ENCODE measurements at places on chromosomes 6 and 20.

GRCh38 chr6:98416027-98416426 lies 418.3 kb upstream of the POU3F2 start:
- DNase-seq, result no peak

GRCh38 chr6:123638865-123639264 lies 2.1 kb upstream of the TRDN start:
- no peak for DNase-seq

GRCh38 chr6:122953766-122954165 lies 42.3 kb upstream of the CLVS2 start:
- DNase-seq, result no peak

DNA sequence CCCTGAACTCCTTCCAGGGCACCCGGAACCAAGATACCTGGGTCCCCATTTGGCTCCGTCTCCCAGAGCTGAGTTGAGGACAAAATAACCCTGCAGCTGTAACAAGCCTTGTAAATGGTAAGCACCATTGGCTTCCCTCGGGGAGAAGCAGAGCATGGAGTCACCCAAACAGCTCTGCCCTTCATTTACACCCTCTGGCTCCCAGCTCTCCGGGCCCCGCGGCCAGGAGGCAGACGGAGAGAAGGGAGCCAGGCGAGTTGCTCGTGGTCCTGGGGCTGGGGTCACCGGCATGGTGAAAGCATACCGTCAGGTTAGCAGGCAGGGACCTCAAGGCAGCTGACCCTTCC lies 2.1 kb downstream of the TFEB start:
- DNase-seq, result no peak

DNA sequence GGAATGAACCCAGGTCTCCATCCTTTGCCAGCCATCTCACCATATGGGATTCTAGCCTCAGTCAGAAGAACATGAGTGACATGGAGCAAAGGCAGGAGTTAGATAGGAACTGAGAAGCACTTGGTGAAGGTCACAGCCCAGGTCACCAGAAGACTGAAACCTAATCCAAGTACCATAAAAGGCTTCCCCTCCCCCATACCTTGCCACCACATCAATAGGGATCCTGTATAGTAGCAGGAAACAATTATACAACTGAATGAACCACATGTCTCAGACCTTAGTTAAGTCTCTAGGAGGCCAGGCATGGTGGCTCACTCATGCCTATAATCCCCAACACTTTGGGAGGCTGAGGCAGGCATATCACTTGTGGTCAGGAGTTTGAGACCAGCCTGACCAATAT lies 49.6 kb downstream of the KIZ start:
- no peak for DNase-seq

DNA sequence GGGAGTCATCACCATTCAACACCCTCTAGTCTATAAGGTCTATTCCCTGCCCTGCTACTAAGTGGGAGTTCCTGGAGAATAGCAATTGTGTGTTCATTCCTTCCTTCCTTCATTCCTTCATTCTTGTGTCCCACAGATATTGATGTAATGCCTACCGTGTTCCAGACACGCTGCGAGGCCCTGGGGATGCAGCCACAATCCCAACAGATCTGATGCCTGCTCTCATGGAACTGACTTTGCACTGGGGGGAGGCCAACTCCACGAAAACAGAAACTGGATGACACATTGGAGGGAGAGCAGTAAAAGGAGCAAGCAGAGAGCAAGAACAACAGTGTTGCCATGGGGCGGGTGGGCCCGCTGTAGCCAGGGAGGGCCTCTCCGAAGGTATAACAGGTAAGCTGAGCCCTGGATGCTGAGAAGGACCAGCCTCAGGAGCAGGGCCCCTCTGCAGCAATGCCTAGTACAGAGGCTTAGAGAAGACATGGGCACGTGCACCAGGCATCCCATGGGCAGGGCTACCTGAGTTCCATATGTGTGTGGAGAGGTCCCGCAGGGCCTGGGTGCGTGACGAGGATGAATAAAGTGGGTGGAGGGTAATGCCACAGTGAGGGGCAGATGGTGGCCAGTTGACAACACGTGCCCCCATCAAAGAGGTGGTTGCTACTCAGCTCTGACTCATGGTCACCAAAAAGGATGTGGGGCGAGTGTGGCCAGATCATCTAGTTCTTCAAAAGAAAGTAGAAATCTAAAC lies 173.9 kb downstream of the NFATC2 start:
- DNase-seq, result no peak

GRCh38 chr6:160798625-160799024 lies 96.6 kb downstream of the PLG start:
- no peak for DNase-seq

DNA sequence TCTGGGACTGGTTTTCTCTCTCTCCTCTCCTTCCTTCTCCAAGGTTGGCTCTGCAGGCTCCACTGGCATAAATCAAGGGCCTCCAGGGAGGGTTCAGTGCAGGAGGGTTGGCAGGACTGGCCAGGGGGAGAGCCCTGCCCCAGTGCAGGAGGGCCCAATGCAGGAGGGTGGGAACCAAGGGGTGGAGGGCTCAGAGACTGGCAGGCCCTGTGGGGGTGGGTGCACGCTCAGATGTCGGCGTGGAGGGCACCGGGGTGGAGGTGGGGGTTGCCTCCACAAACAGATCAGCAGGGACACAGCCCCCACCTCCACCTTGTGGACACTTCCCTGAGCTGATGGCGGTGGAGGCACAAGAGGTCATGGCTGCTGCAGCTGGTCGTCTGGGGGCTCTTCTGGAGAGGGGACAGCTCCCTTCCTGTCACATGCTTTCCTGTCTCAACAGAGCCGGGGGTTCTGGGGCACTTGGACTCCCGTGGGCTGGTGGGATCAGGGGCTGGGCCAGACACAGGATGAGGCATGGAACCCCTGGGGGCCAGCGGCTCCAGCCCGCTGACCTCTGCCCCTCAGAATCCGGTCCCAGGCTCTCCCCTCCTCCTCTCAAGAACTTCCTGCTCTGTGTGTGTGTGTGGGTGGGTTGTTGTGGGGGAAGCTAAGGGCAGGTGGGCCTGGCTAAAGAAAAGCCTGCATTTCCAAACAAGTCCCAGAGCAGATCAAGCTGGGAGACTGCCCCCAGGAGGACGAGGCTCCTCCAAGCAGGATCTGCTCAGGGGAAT lies 2.7 kb upstream of the ABHD16B start:
- no peak for DNase-seq

DNA sequence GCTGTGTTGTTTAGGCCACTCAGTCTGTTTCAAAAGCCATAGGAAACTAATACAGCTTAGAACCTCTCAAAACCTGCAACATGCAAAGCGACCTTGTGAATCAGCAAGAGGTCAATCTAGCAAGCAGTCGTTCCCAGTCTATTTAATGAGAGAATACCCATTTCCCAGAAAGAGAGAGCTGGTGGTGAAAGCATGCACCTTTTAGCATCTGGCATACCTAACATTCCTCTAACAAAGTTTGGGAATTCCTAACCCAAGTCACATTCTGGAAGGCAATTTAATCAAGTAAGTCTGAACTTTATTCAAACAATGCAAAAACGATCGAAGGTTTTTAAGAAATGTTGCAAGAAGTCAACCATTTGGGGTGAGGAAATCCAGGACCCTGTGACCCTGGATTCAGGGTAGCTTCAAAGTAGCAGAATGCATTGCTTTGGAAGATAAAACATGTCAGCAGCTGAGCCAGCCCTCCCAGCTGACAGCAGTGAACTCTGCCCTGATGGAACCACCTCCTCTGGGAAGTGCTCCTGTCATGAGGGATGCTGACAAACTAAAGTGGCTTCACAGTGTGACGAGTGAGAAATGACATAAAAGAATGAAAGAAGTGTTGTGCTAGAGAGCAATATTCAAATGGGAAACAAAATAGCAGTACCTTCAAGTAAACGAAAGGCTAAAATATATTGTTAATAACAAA lies 104.8 kb downstream of the GMDS start:
- DNase-seq, result no peak

GRCh38 chr6:165987483-165988301 lies 180.0 kb downstream of the TBXT start:
- no peak for DNase-seq

GRCh38 chr20:46903256-46903655 lies 8.6 kb downstream of the EYA2 start:
- no peak for DNase-seq

DNA sequence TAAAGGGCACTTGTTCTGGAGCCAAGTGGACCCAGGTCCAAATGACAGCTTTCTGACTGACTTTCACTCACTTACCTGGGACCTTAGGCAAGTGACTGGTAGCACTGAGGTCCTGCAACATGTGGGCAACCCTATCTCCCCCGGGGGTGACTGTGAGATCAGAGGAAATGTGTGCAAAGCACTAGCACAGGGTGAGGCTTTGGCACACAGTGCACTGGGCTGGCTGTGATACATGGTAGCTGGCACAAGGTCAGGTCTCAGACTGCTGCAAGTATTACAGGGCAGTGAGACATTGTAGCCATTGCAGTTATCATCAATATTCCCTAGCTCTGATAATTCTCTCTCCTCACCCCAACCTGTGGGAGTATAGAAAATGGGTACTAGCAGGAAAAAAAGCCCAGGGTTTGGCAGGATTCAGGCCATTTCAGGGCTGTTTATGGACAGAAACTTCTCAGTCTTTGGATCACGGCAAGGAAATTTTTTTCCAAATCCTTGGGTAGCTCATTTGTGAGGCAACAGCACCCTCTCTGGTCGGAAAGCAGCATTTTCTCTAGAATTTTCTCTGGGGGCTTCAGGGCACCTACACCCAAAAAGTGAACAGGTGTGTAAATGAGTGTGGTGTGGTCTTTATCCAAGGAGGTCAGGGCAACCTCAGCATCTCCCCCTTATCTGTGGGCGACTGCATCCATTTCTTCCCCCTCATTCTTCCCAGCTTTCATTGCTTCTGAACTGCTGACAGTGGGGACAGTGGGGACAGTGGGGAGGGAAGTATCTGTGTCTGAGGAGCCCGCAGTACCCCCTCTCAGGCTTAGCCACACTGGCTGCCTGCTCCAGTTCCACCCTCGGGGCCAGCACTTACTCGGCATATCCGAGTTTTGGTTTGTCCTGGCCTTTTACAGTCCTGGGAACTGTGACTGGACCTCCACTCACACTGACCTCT lies 148.7 kb upstream of the PHACTR3 start:
- DNase-seq, result peak; percentile 36

DNA sequence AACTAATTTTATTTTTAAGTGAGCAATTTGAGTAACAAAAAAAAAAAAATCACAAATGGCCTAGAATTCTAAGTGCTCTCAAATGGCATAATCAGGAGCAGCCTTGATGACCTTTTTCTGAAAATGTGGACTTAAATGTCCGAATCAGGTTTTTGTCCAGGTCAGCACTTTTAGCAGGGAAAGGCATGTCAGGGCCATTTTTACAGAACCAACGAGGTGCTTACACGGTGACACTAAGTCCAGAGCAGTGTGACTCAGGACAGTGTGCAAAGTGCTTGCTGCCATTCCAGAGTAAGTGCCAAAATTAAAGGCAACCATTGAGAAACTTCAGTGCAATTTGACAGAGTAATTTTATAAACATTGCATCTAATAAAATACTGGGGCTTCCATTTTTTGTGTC lies 127.8 kb downstream of the KIF16B start:
- no peak for DNase-seq

DNA sequence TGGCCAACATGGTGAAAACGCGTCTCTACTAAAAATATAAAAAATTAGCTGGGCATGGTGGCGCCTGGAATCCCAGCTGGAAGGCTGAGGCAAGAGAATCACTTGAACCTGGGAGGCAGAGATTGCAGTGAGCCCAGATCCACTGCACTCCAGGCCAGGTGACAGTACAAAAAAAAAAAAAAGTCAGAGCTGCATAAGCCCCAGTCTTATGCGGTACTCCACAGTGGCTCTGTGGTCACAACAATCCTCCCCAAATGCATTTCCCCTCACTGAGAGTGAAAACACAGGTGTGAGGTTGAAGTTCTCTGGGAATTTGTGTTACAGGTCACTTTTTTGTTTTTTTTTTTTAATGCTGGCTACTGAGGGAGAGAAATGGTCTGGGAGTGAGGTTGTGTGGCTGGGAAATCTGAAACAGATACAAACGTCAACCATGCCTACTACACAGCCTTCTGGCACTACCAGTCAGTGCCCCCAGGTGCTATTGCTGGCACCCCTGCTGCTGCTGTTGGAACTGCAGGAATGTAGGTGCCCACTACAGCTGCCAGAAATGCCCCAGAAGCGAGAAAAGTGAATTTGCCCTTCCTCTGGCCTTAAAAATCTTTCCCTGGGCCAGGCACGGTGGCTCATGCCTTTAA lies 5.7 kb downstream of the MRPS26 start:
- DNase-seq, result no peak

GRCh38 chr6:78324213-78324612 lies 543.1 kb upstream of the IRAK1BP1 start:
- DNase-seq, result no peak

All from AML-193 (cell line).